ENCODE measurements at places on chromosomes 16 and 17.

DNA sequence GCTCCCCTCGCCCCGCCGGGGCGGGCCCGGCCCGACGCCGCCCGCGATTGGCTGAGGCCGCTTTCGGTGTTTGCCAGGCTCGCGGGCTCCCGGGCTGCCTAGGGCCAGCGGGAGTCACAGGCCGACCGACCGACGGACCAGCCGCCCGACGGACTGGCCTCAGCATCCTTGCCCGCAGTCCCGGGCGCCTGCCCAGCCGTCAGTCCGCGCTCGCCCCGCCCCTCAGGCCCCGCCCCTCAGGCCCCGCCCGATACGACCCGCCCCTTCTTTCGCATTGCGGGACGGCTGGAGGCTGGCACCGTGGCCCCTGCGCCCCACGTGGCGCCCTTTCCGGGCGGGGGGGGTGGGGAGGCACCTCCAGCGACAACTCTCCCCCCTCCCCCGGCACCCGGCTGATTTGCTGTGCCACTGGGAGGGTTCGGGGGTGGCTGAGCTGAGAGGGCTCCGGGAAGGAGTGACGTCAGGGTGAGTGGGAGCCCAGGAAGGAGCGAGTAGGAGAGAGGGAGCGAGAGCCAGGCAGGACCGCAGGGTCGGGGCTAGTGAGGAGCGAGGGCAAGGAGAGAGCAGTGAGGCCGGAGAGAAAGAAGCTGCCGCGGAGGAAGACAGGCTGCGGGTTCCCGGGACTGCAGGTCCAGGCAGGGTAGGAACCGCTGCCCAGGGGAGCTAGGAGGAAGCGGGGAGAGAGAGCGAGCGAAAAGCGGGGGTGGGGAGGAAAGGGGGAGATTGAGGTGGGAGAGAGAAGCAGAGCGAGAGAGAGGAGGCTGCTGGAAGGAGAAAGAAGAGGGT, at the start of gene ASPHD1:
Gene ASPHD1, plus strand, starts transcription at position 387 of the 786 bp plus-strand sequence. CDS start 484 bp downstream, outside the sequence.
- peak; percentile 70 for DNase-seq

DNA sequence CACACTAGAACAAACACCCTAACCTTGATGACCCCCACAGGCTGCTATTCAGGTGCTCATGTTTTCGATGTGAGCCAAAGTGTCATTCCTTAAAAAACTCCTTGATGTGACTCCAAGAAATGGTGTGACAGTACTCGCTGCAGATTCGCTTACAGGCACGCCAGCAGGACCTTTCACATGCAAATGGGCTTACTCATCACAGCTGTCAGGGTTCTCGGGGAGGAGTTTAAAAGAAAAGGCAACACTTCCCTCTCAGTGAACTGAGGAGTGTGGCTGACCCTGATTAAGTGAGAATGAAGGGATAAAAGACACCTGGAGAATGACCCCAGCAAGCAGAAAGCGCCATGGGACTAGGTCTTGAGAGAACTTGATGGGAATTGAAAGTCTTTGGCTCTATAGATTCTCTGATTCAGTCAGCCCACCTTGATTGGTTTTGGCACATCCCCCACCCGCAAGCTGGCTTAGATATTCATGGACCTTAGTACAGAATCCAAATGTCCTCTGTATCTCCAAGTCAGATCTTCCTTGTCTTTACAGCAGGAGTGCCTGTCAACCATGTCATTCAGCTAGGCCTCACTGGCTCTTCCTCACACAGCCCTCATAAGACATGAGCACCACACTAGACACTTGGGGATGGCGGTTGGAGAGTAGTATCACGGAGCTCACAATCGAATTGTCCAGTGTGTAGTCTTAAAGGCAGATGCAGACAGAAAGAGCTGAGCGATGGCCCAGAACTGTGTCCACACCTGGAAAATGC, 82.6 kb downstream of the HIC1 start:
- no peak for DNase-seq

- no peak for DNase-seq
These were observed 23.7 kb downstream of the ZCCHC14 start for GRCh38 chr16:87469169-87469568.

DNA sequence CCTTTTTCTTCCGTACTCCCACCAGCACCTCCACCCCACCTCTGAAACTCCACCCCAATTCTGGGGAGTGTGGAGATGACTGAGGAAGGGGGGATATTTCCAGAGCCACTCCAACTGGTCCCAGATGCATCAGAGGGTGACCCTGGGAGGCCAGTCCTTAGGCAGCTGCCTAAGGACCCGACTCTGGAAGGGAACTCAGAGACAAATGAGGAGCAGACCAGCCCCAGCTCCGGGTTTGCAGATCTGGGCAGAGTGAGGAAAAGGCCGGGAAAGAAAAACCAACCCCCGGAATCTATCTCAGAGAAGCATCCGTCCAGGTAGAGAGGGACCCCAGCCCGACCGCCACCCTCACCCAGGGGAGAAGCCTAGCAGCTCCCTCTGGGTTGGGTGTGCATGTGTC, 41.5 kb downstream of the SOCS3 start:
- no peak for DNase-seq

- DNase-seq = no peak
These were observed 8.7 kb upstream of the SYNGR2 start for GRCh38 chr17:78159575-78160158.

- DNase-seq = no peak
These were observed 3.9 kb downstream of the GCGR start for GRCh38 chr17:81807839-81808238.

DNA sequence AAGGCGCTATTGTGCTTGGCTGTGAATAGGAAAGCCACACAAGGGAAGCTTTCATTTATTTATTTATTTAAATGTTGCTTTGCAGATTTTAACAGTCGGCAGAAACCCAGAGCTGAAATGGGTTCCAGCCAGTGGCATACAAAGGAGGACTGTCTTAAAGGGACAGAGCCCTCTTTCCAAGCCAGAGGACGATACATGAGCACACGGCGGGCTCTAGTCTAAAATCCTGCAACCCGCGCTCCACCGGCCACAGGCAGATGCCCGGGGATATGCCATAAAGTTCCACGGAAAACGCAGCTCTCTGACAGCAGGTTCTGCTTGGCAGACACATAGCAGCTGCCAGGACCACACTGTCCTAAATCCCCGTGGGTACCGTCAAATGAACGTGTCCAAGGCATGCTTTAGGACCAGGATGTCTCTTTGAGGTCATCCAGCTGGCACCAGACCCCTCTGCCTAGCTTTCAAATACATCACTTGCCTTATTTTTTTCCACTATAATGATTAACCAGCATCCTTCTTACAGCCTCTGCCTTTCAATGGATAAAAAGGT, 64.6 kb downstream of the CYTH1 start:
- DNase-seq = no peak

GRCh38 chr16:11218604-11218962, 37.4 kb downstream of the SOCS1 start:
- no peak for DNase-seq

DNA sequence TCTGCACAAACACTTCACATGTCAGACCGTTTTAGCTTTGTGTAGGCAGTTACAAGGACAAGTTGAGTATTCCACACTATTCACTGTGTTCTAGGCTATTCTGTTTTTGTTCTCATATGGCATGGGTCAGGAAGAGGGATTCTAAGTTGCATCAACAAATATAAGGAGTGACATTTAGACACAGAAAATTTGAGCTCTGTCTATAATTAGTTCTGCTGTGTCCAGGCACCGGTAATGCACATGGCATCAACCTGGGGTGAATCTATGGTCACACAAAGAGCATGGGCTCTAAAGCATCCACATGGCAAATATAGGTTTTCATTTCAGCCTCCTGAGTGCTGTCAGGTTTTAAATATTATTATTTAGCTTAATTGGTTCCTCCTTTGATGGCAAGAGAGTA, 130.4 kb upstream of the PMFBP1 start:
- no peak for DNase-seq

GRCh38 chr16:57530522-57531252, 5.7 kb downstream of the CCDC102A start:
- no peak for DNase-seq

DNA sequence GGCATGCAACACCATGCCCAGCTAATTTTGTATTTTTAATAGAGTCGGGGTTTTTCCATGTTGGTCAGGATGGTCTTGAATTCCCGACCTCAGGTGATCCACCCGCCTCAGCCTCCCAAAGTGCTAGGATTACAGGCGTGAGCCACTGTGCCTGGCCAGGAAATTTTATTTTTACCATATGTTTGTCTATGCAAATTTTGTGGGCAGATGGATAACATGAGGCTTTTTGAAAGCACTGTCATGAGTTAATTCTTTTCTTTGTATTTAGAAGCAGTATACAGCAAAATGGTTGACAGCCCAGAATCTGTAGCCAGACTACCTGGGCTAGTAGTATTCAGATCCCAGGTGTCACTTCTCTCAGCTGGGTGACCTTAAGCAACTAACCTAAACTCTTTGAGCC, 8.5 kb upstream of the KPNB1 start:
- no peak for DNase-seq

DNA sequence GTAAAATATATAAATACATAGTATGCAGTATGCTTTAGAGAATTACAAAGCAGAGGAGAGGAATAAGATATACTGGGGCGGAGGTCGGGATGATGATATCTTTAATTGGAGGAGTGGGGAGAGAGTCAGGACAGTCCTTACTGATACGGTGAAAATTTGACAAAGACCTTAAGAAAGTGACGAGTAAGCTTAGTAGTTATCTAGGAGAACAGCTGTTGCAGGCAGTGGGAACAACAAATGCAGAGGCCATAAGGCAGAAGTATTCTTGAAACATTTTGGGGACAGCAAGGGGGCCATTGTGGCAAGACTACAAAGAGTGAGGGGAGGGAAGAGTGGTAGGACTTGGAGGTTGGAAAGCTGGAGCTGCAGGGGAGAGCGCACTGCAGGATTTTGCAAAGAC, 22.3 kb upstream of the CDC6 start:
- no peak for DNase-seq

GRCh38 chr17:6497496-6498221, 53.4 kb downstream of the PIMREG start:
- DNase-seq = no peak

- peak; percentile 81 for DNase-seq
These were observed 30.0 kb downstream of the TBCD start for GRCh38 chr17:82781894-82782274.

- peak; percentile 8 for DNase-seq
These were observed 152.6 kb downstream of the IRF8 start for GRCh38 chr16:86051368-86052114.

- DNase-seq = no peak
These were observed 21.6 kb downstream of the LASP1 start for GRCh38 chr17:38891441-38891840.

DNA sequence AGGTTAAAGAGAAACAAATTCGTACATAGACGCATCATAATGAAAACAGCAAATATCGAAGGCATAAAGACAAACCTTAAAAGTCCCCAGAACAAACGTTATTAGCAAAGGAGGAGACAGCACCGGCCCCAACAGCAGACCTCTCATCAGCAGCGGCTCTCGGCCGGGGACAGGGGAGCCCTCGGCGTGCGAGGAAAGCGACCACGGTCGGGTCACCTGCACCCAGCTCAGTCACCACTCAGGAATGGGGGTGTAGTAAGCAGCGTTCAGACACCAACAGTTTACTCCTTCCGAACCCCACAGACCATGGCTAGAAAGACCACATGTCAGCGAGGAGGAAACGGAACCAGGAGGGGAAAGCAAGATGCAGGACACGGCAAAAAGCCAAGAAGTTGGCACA, 109.3 kb upstream of the CHMP6 start:
- no peak for DNase-seq

DNA sequence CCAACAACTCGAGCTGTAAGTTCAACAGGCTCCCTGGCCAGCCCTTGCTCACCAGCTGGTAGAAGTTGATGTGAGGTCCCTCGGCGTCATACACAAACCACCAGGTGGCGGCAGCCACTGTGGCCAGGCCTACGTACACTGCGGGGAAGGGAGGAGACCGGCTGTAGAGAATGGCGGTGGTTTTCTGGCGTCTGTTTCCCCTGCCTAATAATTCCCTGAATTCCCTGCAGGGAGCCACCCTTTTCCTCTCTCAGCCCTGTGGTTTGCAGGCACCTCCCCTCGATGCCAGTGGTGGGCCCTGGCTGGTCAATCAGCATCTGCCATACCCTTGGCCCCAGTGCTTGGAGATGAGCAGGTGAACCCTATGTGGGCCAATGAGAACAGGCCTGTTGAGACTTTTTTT, 18.9 kb upstream of the P2RX1 start:
- no peak for DNase-seq

- no peak for DNase-seq
These were observed 1.5 kb downstream of the TRIM25 start for GRCh38 chr17:56912105-56912999.

- no peak for DNase-seq
These were observed 149.6 kb downstream of the KATNIP start for GRCh38 chr16:27699540-27699939.
